ENCODE measurements at places on chromosomes 12 and 14.

GRCh38 chr14:87705439-87705896 is 287.5 kb downstream of the GALC start:
- H3K4me1 ChIP-seq = no peaks in the 10 kb centered on the region
- no peaks in the 10 kb centered on the region for H3K27me3 ChIP-seq
- H3K36me3 ChIP-seq = no peaks in the 10 kb centered on the region
- H3K4me3 ChIP-seq = no peak overlapping the region
- no peak overlapping the region for H3K27ac ChIP-seq

- no peak for DNase-seq
- no peaks in the 10 kb centered on the region for H3K27me3 ChIP-seq
These were observed 74.6 kb downstream of the ZFP36L1 start for GRCh38 chr14:68718023-68718990.

DNA sequence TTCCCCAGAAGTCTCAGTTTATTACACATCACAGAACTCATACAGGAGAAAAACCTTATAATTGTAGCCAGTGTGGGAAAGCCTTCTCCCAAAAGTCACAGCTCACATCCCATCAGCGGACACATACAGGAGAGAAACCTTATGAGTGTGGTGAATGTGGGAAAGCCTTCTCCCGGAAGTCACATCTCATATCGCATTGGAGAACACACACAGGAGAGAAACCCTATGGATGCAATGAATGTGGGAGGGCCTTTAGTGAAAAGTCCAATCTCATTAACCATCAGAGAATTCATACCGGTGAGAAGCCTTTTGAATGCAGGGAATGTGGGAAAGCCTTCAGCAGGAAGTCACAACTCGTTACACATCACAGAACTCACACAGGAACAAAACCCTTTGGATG is 20.1 kb downstream of the ZNF84 start:
- H3K4me3 ChIP-seq = no peak overlapping the region
- H3K27ac ChIP-seq = no peak overlapping the region
- DNase-seq = no peak

DNA sequence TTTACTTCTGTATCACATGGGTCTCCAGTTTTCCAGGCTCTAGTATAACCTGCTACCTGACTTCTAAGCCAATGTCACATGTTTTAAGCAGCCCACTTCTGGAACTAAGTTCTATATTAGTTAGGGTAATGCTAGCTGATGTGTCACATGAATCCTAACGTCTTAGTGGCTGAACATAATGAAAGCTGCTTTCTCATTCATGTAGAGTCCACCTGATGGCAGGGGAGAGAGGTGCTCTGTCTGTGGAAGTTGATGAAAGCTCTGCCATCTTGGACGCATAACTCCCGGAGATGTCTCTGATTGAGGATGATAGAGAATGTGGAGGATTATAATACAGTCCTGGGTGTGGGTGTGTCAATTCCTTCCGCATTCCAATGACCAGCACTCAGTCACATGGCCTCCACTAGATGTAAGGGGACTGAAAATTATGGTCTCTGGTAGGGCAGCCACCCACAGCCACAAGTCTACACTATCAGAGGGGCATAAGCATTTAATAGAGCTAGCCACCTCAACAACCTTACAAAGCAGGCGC is 234.4 kb upstream of the CRY1 start:
- H3K36me3 ChIP-seq = no peaks in the 10 kb centered on the region
- DNase-seq = no peak
- H3K4me1 ChIP-seq = no peaks in the 10 kb centered on the region
- H3K4me3 ChIP-seq = no peak overlapping the region

DNA sequence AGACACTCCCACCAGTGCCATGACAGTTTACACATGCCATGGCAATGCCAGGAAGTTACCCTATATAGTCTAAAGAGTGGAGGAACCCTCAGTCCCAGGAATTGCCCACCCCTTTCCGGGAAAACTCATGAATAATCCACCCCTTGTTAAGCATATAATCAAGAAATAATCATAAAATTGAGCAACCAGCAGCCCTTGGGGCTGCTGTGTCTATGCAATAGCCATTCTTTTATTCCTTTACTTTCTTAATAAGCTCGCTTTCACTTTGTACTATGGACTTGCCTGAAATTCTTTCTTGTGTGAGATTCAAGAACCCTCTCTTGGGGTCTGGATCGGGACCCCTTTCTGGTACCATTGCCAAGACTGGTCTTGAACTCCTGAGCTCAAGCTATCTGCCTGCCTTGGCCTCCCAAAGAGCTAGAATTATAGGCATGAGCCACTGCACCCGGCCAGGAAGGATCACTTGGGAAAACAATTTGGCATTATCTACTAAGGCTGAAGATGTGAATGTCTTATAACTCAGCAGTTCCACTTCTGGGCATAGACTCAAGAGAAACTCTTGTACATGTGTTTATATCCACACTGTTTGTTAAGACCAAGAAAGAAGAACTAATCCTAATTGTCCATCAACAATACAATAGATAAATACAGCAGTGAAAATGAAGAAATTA is 35.9 kb upstream of the CEP83 start:
- H3K4me3 ChIP-seq = no peak overlapping the region
- no peaks in the 10 kb centered on the region for H3K36me3 ChIP-seq
- no peak overlapping the region for H3K27ac ChIP-seq
- peaks cover 3% of the 10 kb centered on the region for H3K4me1 ChIP-seq
- no peak for DNase-seq

- H3K4me3 ChIP-seq = no peak overlapping the region
- no peak for DNase-seq
- no peaks in the 10 kb centered on the region for H3K27me3 ChIP-seq
- no peaks in the 10 kb centered on the region for H3K36me3 ChIP-seq
These were observed 425.0 kb downstream of the NPAS3 start for GRCh38 chr14:33363682-33364081.

DNA sequence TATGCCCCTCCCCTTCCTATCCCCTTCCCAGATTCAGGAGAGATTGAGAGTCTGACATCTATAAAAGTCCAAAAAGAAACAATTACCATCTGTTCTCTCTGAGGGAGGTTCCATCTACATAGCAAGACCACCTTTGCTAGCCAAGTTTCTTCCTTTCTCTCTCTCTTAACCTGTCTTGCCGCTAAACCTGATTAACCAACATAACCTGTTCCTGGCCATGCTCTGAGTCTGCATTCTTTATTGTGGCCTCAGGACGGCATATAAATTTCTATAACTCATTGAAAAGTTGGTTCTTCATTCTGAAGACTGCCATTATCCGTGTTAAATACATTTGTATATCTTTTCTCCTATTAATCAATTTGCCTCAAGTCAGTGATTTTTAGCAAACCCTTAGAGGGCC is 594.0 kb downstream of the KCNH5 start:
- no peaks in the 10 kb centered on the region for H3K36me3 ChIP-seq
- no peak overlapping the region for H3K4me3 ChIP-seq
- no peaks in the 10 kb centered on the region for H3K4me1 ChIP-seq
- no peak for DNase-seq

GRCh38 chr14:93068711-93069110 is 47.0 kb downstream of the ITPK1 start:
- H3K4me1 ChIP-seq = no peaks in the 10 kb centered on the region
- H3K27me3 ChIP-seq = no peaks in the 10 kb centered on the region
- DNase-seq = no peak
- H3K4me3 ChIP-seq = no peak overlapping the region
- H3K36me3 ChIP-seq = no peaks in the 10 kb centered on the region

DNA sequence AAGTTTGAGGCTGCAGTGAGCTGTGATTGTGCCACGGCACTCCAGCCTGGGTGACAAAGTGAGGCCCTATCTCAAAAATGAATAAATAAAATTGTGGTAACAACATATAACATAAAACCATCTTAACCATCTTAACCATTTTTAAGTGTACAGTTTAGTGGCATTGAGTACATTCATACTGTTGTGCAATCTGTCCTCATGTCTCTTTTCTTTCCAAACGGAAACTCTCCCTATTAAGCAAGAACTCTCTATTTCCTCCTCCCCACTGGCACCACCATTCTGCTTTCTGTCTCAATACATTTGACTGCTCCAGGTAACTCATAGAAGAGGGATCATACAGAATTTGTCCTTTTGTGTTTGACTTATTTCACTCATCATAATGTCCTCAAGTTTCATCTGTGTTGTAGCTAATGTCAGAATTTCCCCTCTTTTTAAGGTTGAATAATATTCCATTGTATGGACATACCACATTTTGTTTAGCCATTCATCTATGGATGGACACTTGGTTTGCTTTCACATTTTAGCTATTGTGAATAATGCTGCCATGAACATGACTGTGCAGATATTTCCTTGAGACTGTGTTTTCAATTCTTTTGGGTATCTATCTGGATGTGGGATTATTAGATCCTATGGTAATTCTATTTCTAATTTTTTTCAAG is 4.4 kb upstream of the MARK3 start:
- H3K27me3 ChIP-seq = no peaks in the 10 kb centered on the region
- H3K36me3 ChIP-seq = no peaks in the 10 kb centered on the region
- H3K4me3 ChIP-seq = no peak overlapping the region
- no peak for DNase-seq
- no peaks in the 10 kb centered on the region for H3K4me1 ChIP-seq
- no peak overlapping the region for H3K27ac ChIP-seq
